CD4-positive, alpha-beta T cell treated with Interleukin-15 for 1 hour (primary cell): ENCODE measurements at places on chromosomes 6 and 20.
A peak's percentile ranks its signal among the peaks of the same experiment; 100 is the strongest.

- DNase-seq: no peak
Observed at GRCh38 chr6:44699851-44700250, 312.3 kb downstream of the CDC5L start.

- no peak for DNase-seq
Observed at GRCh38 chr6:63923139-63923739, 287.6 kb downstream of the PHF3 start.

GRCh38 chr6:156701966-156702365, 75.2 kb upstream of the ARID1B start:
- DNase-seq: no peak

- no peak for DNase-seq
Observed at GRCh38 chr20:45163083-45163803, 11.5 kb upstream of the PI3 start.

GRCh38 chr6:78025502-78025901, 372.7 kb downstream of the MEI4 start:
- DNase-seq: no peak

GRCh38 chr20:44967207-44967807, 995 bp downstream of the STK4 start:
- DNase-seq: peak; percentile 65

DNA sequence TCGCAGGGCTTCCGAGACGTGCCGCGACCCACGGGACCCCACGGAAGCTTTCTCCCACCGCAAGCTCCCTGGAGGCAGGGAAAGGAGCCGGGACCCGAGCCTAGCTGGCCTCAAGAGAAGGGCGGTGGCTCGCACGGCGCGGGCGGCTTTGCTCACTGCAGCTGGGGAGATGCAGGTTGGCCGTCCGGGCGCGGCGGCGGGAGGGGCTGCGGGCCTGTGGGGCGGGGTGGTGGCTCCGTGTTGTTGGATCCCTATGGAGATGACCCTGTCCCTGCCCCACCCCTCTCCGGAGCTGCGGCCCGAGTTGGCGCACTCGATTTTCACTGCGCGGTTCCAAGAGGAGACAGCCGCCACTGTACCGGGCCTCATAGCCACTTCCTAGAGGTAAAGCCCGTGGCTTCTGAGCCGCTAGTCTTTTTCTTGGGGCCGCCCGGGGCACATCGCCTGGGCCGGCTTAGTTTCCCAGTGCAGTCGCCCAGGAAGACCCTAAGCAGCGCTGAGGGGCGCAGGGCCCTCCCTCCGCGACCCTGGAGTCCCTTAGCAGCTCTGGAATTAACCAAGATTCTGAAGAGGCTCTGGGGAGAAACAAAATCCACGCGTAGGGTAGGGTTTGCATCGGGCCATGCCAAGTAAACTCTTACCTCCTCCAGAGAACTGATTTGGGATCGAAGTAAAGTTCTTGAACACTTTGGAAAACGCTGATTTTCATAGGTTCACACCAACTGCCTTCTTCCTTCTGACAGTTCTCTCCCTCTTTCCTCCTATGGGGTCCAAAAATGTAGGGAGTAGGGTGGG, at the start of gene ECT2L:
TSS of gene ECT2L (plus strand) at position 279 of the 795 bp plus-strand sequence. CDS start 17,188 bp downstream, outside the sequence.
- DNase-seq: no peak

GRCh38 chr6:34953061-34954025, 64.3 kb downstream of the ANKS1A start:
- DNase-seq: no peak

DNA sequence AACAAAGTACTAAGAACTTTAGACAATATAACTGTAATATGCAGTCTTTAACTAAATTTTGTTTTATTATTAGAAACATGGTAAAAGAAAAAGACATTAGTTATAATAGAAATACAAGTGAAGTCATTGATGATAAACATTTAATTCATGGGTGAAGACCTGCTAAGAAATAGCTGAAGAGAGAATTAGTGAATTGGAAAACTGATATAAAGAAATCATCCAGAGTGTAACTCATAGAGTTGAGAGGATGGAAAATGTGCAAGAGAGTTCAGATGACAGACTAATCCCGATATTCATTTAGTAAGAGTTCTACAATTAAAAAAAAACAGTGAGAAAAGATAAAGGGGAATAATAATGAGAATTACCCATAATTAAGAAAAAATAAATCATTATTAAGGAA, 220.7 kb upstream of the THBS2 start:
- DNase-seq: no peak

- DNase-seq: no peak
Observed at GRCh38 chr6:40906759-40907158, 132.3 kb downstream of the UNC5CL start.
